ENCODE measurements at places on chromosomes 7 and 10. TPM values are rescaled to one million over a fixed set of nuclear protein-coding genes. Genes with fewer than 3 reads are reported as not detected.

The GATA3 gene
- polyA plus RNA-seq: 0.33 TPM

The ERV3-1 gene
- 20.1 TPM for polyA plus RNA-seq

The MEST gene
- polyA plus RNA-seq: 161 TPM

The CPA2 gene
- polyA plus RNA-seq: not detected

The TAS2R41 gene
- not detected for polyA plus RNA-seq

The OPALIN gene
- not detected for polyA plus RNA-seq

The GCK gene
- 7.7 TPM for polyA plus RNA-seq

The DHTKD1 gene
- 20.2 TPM for polyA plus RNA-seq

The GPR158 gene
- 0.13 TPM for polyA plus RNA-seq

The CCL24 gene
- polyA plus RNA-seq: not detected

The PRTFDC1 gene
- 9.1 TPM for polyA plus RNA-seq

The CUL1 gene
- polyA plus RNA-seq: 29.0 TPM

The SYCE1 gene
- polyA plus RNA-seq: 0.53 TPM

The SDK1 gene
- 2.2 TPM for polyA plus RNA-seq

The ESYT2 gene
- 9.6 TPM for polyA plus RNA-seq

The KIN gene
- polyA plus RNA-seq: 31.7 TPM

The CDHR1 gene
- polyA plus RNA-seq: 3.2 TPM

The OR6B1 gene
- polyA plus RNA-seq: not detected
